H4 (cell line): ENCODE measurements at places on chromosomes 5 and 9. TPM values are rescaled to one million over a fixed set of nuclear protein-coding genes. Genes with fewer than 3 reads are reported as not detected.
A peak's percentile ranks its signal among the peaks of the same experiment; 100 is the strongest.

DNA sequence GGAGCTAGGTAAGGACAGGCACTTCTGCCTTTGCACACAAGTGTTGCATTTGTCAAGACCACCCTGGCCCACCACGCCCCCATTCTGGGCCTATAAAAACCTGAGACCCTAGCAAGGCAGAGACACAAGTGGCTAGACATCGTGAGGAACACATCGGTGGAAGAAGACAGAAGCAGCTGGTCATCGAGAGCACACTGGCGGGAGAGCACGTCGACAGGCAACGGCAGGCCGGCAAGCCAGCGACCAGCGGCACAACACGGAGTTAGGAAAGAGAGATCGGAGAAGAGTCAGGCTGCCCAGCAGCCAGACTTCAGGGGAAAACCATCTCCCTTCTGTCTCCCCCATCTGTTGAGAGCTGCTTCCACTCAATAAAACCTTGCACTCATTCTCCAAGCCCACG, 76.1 kb downstream of the HRH2 start:
- DNase-seq: no peak

DNA sequence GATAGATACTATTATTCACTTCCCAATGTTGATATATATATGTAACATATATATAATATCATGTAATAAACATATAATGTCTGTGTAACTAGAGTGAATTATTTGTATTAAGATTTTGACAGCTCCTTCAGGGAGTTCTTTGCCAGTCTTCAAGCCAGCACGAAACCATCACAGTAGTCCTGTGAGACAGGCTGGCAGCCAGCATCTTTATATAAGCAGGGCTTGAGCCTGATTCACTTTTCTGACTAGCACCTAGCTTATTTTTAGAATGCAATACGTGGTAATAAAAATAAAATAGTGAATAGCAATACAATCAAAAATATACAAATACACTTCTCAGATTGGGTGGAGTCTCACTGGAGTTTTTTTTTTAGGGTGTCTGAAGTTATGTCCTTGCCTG, 20.7 kb upstream of the GDA start:
- DNase-seq: no peak

- no peak for DNase-seq
Measured at GRCh38 chr9:122100756-122101155, 7.6 kb upstream of the TTLL11 start.

DNA sequence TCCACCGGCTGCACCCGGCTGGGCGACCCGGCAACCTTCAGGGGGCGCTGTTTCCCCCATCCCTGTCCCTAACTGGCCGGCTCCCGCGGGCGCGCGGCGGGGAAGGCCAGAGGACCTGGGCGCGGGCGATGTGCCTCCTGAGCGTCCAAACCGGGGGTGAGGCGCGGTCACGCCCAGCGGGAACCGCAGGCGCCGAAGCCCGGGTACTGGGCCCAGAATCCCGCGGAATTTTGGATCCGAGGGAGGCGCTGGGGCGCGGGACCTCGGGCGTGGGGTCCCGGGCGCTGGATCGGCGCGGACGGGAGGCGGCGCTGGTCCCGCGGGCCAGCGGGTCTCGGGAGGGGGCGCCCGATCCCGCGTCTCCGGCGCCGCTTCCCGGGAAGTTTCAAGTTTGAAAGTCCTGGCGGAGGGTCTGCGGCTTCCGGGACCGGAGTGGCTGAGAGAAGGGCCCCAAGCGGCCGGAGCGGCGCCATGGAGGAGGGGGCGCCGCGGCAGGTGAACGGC, at the start of gene PKN3:
Gene PKN3 (plus strand): TSS at position 59 of the 504 bp plus-strand sequence. CDS start 413 bp downstream, at position 472.
- DNase-seq: peak; percentile 68

- DNase-seq: no peak
Measured at GRCh38 chr9:99182356-99182755, 39.4 kb downstream of the ALG2 start.

DNA sequence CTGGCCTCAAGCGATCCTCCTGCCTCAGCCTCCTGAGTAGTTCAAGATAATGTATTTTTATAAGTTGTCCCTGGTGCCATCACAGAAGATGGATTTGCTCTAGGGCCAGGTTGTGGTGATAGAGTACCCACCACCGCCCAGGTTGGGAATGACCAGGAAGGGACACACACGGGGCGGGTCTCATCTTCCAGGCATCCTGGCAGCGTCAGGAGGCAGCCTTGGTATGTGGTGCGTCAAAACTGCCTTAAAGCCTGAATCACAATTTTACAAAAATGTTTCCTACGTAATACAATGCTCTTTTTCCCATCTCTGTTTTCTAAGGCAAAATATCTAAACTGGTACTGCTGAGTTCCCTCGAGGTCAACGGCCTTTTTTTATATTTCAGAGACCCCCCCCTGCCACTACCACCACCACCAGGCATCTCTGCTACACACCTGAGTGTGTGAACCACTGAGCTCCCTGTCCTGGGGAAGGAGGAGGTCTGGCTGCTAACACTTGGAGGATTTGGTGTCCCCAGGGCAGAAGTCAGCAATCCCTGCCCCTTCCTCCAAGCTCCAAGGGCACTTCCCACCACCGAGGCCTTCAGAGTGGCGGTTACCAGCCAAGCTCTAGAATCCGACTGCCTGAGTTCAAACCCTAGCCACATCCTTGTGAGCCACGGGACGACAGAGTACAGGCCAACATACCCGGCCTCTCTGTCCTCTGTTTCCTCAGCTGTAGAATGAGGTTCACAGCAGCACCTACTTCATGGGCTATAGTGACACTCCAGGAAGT, 47.3 kb downstream of the SLC6A7 start:
- no peak for DNase-seq

DNA sequence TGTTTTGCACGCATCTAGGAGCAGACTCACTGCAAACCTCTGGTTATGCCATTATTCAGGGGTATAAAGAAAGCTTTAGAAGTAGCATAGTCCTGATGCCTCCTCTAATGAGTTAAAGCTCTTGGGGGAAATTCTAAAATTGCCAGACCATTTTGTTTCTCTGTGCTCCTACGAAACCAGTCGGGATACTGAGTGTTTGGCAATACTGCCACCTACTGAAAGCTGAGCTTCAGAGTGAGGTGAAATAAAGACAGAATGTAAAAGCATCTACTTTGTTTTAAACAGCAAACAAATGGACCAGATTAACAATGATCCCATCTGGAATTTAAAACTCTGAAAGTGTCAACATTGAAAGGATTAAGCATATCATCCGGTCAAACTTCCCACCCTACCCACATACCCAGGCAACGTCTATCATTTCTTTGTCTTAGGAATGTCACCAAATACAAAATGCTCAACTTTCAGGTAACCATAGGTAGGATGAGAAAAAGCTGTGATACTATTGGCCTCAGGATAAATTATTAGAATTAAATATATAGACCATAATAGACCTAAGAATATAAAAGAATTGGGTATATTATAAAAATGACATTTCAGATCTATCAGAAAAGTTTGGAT, 77.8 kb upstream of the SHISAL2B start:
- DNase-seq: peak; percentile 67

DNA sequence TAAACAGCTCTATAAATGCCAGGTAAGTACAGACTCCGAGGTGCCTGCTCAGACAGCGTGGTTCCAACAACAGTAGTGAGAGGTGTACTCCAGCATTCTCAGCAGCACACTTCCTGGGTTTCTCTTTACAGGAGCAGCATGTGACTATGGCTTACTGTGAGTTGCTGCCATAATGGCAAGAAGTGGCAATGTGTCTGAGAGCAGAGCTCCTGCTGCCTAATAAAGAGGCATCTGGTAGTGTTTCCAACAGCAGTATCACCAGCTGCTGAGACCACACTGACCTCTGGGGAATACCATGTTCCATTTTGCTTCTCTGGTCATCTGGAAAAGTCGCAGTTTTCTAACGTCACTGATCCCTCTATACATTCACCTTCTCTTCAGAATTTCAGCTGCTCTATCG, 398.2 kb downstream of the SLCO4C1 start:
- DNase-seq: peak; percentile 55

- no peak for DNase-seq
Measured at GRCh38 chr5:27381686-27382085, 343.3 kb upstream of the CDH9 start.

GRCh38 chr9:129131300-129132145, 20.3 kb downstream of the PTPA start:
- DNase-seq: peak; percentile 50

DNA sequence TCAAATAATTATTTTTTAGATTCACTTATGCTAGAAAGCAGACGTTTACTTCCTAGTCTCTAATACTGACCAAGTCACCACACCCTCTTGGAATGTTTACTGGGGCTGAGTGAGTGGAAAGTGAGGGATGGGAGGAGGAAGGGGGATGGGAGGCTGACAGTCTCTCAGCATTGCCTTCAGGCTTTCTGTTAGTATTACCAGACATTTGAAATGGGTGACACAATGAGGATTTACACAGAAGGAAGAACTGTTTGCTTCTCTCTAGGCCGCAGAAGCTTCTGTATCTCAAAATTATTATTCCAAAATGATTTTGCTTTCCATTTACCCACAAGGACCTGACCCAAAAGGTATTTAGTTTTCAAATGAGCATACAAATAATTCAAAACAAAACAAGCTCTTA, 232.8 kb upstream of the ZNF608 start:
- peak; percentile 54 for DNase-seq

DNA sequence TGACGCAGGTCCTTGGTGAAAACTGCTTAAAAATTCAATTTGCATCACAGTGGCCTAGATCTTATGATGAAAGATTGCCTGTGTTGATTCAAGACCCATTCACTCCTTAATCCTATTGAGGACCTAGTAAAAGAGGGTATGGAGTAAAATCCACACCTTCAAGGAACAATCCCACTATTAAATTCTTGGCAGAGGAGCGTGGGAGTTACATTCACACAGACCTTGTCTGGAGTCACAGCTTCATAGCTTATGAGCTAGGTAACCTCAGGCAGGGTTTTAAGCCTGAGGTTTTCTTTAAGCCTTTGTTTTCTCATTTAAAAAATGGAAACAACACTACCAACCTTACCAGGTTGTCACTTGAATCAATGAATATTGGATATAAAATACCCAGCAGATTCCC, 566.5 kb upstream of the ZNF462 start:
- DNase-seq: no peak

DNA sequence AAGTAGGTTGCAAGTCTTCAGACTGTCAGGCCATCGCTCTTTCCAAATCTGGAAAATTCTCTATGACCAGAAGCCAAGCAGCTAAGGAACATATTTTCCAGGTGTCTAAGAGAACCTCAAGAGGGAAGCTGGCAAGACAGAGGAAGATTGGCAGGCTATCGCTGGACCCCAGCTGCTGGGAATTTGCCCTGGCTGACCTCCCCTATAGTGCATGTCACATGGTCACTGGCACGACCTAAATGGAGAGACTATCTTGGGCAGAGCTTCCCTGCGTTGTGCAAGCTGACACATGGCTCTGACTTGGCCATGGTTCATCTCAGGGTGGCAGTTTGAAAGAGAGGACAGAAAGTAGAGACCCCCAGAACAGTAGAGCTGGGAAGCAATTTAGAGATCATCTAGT, 104.9 kb upstream of the ZNF618 start:
- no peak for DNase-seq

DNA sequence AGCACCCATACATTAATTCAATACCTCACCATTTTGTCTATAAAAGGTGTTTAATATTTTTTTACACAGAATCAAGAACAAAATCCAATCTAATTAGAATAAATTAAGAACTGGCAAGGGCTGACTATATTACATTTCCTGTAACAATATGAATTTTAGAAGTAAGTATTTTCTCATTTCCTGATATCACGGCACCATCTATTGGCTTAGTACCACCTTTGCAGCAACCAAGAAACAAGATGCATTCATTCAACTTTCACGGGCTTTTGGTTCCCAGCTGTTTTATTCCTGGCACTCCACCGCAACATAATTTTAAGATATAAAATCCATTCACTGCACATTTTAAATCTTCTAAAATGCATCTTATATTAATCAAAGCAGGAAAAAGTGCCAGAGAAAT, 20.6 kb downstream of the PSMB7 start:
- no peak for DNase-seq

DNA sequence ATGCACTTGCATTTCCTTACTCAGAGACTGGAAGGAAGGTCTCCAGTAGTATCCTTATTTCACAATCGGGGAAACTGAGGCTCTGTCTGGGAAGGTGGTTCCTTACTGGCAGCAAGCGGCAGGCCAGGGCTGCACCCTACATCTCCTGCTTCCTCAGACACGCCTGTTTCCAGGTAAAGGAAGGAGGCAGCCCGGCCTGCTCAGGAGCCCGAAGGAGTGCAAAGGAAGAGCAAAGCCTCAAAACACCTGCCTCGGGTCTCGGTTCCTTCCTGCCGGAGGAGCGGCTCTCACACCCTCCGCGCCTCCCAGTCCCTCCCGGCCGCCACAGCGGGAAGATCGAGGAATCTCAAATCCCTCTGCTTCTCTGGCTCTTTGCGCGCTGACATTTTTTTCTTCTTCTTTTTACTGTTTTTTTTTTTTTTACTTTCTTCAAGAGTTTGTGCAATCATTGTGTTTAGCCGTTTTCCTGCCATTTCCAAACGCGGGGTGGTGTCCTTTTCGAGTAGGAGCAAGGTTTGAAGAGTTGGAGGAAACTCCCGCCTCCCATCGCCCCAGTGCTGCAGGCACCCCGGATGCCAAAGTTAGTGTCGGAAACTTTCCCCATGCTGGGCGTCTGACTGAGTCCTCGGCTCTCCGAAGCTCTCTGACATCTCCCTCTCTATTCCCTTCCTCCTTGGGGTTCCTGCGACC, 1.0 kb downstream of the GGTA1 start:
- no peak for DNase-seq

- no peak for DNase-seq
Measured at GRCh38 chr9:133142684-133143622, 20.8 kb downstream of the GBGT1 start.

- DNase-seq: peak; percentile 60
Measured at GRCh38 chr9:72856972-72857623, 95.8 kb downstream of the ALDH1A1 start.

DNA sequence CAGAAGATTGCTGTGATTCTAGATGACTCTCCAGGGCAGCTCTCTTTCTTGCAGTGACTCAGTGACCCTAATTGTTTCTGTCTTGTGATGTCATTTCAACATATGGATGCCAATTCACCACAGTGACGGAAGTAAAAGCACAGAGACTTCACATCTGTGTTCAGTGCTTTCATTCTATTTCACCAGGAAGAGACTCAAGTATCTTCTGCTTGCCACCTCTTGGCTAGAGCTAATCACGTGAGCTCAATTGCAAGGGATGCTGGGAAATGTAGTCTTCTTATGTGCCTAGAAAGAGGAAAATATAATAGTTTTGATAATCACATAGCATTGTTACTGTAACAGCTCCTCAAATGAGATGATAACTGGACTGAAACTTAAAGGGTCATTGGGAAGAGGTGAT, 453.3 kb upstream of the KLF4 start:
- DNase-seq: no peak

- no peak for DNase-seq
Measured at GRCh38 chr9:70554881-70555280, 140.4 kb upstream of the KLF9 start.

Gene DNM1
- 19.7 and 20.0 TPM in 2 replicates for total RNA-seq

Gene C9orf72
- total RNA-seq: 6.4 and 8.8 TPM in 2 replicates

Gene SLCO6A1
- not detected in 2 replicates for total RNA-seq

Gene FIBCD1
- total RNA-seq: 5.3 and 7.5 TPM in 2 replicates

Gene PAPPA
- 0.37 and 0.39 TPM in 2 replicates for total RNA-seq

Gene KIF27
- total RNA-seq: 0.64 and 1.2 TPM in 2 replicates

Gene SOWAHA
- 0.08 TPM in 1 of 2 replicates, not detected in the other for total RNA-seq

Gene CNTFR
- 0.15 and 0.55 TPM in 2 replicates for total RNA-seq
